ENCODE measurements at places on chromosomes 3 and 15.

DNA sequence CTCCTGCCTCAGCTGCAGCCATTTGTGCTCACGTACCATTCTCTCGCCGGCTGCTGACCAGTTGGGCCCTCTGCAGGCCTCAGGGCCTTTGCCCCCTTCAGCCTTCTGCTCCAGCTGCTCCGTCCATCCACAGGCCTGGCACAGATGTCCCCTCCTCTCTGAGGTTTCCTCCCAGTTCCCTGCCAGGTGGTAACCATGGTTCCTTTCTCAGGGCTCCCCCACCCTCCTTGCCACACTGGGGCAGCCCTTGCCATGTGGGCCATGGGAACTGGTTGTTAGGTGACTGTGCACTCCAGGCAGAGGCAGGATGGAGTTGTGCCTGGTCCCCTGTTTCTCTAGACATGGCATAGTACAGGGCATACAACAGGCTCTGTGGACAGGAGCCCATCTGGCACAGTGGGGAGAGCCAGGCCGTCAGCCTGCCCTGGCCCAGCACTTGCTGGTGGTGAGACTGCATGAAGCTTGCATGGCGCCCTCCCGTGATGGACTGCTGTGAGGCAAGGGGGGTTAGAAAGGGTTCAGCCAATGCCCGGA, 148.9 kb downstream of the DNAJB8 start:
- DNase-seq = peak; percentile 62

GRCh38 chr3:190019844-190020243, 100.9 kb downstream of the P3H2 start:
- DNase-seq = no peak

GRCh38 chr3:69927571-69927970, 72.0 kb upstream of the SAMMSON start:
- no peak for DNase-seq

DNA sequence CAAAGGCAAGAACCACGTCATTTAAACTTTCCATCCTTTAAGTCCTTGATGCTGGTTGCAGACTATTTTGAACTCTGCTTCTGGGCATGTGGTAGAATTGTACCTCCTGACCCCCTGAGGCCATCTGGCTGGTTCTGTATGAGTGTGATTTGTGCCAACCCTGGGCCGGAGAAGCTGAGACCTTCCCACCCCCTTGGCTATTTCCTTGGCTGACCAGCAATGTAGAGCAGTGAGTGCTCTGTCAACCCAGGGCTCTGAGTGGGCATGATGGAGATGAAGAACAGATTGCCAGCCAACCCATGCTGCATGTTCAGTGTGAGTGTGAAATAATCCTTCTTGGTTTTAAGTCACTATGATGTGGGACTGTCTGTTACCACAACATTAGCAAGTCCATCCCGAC, 82.1 kb upstream of the RASGRP1 start:
- DNase-seq = no peak

DNA sequence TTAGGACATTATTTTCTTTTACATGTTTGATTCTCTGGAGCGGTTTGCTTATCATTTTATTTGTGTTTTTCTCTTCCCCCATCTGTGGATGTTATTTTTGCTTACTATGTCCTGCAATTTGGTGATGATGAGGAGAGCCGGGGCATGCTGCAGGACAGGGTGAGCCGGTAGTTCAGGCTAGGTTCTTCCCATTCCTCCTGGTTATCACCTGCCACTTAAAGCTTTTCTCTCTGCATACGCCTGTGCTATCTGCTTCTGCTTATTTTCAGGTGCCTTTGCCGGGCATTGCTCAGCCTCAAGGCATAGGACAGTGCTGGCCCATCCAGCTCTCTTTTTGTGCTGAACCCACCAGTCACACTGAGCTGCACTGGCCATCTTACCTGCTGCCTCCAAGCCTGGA, 85.8 kb downstream of the MCTP2 start:
- DNase-seq = no peak

- DNase-seq = no peak
Observed at GRCh38 chr3:33980252-33980651, 181.8 kb downstream of the PDCD6IP start.

DNA sequence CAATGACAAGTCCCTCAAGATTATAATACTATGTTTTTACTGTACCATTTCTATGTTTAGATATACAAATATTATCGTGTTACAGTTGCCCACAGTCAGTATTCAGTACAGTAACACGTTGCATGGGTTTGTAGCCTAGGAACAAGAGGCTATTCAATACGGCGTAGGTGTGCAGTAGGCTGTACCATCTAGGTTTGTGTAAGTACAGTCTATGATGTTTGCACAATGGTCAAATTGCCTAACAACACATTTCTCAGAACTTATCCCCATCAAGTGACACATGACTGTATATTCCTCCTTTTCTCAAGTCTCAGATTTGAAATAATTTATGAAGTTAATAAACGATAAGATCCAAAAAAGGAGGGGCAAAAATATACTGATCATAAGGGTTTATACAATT, 21.7 kb downstream of the ZDHHC3 start:
- DNase-seq = no peak

GRCh38 chr3:78565712-78566111, 1202.1 kb downstream of the ROBO1 start:
- no peak for DNase-seq

- DNase-seq = no peak
Observed at GRCh38 chr3:197426121-197426566, 127.7 kb upstream of the DLG1 start.

- DNase-seq = no peak
Observed at GRCh38 chr3:191321019-191321767, 8.0 kb upstream of the CCDC50 start.

DNA sequence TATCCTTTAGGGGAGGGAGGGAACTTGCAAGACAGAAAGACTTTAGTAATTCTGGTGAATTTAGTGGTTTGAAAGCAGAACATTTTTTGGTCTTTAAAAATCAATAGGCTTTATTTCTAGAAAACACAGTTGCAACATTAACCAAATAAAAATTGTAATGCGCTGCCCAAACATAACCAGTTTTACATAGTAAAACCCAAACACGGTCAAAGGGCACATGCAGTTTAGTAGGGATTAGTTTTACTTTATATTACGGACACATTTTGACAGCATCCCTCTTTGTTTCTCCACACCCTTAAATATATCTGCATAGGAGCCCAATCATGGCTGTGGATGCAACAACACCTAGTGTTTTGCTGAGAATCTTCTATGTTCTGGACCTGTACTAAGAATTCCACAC, 156.7 kb downstream of the NR2F2 start:
- no peak for DNase-seq

- no peak for DNase-seq
Observed at GRCh38 chr3:31312400-31312799, 220.3 kb upstream of the STT3B start.

GRCh38 chr15:77646104-77646694, 13.5 kb upstream of the LINGO1 start:
- no peak for DNase-seq
